ENCODE measurements at places on chromosomes 2 and 18.

DNA sequence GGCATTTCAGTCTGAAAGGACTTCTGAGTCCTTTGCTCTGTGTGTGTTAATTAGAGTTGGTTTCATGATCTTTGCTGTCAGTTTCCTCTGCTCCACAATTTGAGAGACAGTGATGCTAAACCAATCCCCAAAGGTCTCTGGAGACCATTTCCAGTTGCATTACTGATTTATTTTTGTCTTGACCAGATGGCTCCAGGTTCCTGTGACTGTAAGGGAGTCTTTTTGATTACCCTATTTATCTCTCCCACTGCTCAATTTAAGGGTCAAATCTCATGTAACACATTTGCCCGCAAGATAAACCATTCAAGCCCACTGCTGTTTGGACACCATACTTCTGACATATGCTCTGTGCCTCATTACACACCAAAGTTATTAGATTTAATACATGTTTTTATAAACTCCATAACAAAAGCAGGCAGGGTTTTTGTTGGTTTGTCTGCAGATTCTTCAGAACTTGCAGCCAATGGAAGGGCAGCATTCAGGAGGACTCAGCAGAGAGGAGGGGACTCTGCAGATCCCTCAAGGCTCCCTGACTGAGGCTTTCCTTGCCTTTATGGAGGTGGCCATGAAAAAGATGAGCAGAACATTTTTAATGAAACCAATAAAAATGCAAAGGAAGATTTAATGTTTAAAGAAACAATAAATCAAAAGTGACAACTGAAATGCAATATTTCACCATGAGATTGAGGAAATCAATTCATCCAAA lies 889.3 kb upstream of the CELF4 start:
- H3K27me3 ChIP-seq: no peaks in the 10 kb centered on the region
- H3K36me3 ChIP-seq: no peaks in the 10 kb centered on the region
- H3K4me1 ChIP-seq: no peaks in the 10 kb centered on the region
- no peak overlapping the region for H3K27ac ChIP-seq

DNA sequence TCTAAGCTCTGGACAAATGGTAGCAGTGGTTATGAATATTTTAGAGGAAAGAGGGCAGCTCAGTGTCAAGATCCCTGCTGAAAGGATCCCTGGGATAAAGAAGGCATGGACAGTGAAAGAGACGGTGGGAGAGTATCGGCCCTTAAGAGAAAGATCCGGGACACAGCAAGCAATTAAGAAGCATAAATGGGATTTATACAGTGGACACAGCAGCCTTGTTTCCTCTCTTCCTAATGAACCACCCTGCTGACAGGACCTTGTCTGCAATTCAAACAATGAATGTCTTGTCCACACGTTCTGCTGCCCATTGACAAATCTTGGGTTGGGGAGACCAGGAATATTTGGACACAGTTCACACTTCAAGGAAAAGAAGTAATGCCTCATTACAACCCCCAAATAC lies 16.5 kb downstream of the CPLX4 start:
- peaks cover 5% of the 10 kb centered on the region for H3K27me3 ChIP-seq
- no peak overlapping the region for H3K4me3 ChIP-seq

GRCh38 chr18:45228796-45229388 lies 386.4 kb upstream of the SLC14A2 start:
- H3K4me3 ChIP-seq: no peak overlapping the region
- no peak overlapping the region for H3K27ac ChIP-seq
- H3K36me3 ChIP-seq: no peaks in the 10 kb centered on the region
- no peaks in the 10 kb centered on the region for H3K4me1 ChIP-seq

DNA sequence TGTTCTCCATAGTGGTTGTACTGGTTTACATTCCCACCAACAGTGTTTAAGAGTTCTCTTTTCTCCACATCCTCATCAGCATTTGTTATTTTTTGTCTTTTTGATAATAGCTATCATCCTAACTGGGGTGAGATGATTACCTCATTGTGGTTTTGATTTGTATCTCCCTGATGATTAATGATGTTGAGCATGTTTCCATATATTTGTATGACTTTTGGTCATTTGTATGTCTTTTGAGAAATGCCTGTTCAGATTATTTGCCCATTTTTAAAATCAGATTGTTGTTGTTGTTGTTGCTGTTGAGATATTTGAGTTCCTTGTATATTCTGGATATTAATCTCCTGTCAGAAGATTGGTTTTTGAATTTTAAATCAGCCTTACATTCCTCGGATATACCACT lies 147.5 kb downstream of the NCOA1 start:
- H3K27me3 ChIP-seq: no peaks in the 10 kb centered on the region
- no peaks in the 10 kb centered on the region for H3K4me1 ChIP-seq
- H3K36me3 ChIP-seq: no peaks in the 10 kb centered on the region
- no peak overlapping the region for H3K27ac ChIP-seq

- no peaks in the 10 kb centered on the region for H3K4me1 ChIP-seq
- H3K27ac ChIP-seq: no peak overlapping the region
- H3K4me3 ChIP-seq: no peak overlapping the region
- DNase-seq: no peak
- no peaks in the 10 kb centered on the region for H3K36me3 ChIP-seq
Measured at GRCh38 chr2:240149943-240150784, 9.7 kb upstream of the OTOS start.

Data from breast epithelium (tissue), 4 donors.